ENCODE measurements at places on chromosomes 2 and 18. TPM values are rescaled to one million over a fixed set of nuclear protein-coding genes. Genes with fewer than 3 reads are reported as not detected.

GRCh38 chr2:172253190-172254052, 150.7 kb upstream of the DLX2 start:
- no peak for DNase-seq
- H3K4me3 ChIP-seq, result no peak overlapping the region
- H3K36me3 ChIP-seq, result no peaks in the 10 kb centered on the region
- no peaks in the 10 kb centered on the region for H3K27me3 ChIP-seq
- peaks cover 7% of the 10 kb centered on the region for H3K4me1 ChIP-seq

GRCh38 chr18:55365342-55365741, 222.7 kb downstream of the TCF4 start:
- peaks cover 24% of the 10 kb centered on the region for H3K4me1 ChIP-seq
- DNase-seq, result no peak
- no peak overlapping the region for H3K27ac ChIP-seq
- no peaks in the 10 kb centered on the region for H3K36me3 ChIP-seq
- H3K27me3 ChIP-seq, result no peaks in the 10 kb centered on the region

Gene CCDC148
- total RNA-seq, result not detected

- no peaks in the 10 kb centered on the region for H3K27me3 ChIP-seq
- H3K27ac ChIP-seq, result no peak overlapping the region
Measured at GRCh38 chr2:200732866-200733265, 78.8 kb upstream of the BZW1 start.

Gene TNFRSF11A
- 1.2 TPM for total RNA-seq

Gene TBR1
- 0.15 TPM for total RNA-seq

GRCh38 chr2:112433932-112434730, 686 bp upstream of the RGPD8 start:
- no peak overlapping the region for H3K4me3 ChIP-seq
- DNase-seq, result no peak
- H3K27ac ChIP-seq, result no peak overlapping the region
- H3K27me3 ChIP-seq, result no peaks in the 10 kb centered on the region

DNA sequence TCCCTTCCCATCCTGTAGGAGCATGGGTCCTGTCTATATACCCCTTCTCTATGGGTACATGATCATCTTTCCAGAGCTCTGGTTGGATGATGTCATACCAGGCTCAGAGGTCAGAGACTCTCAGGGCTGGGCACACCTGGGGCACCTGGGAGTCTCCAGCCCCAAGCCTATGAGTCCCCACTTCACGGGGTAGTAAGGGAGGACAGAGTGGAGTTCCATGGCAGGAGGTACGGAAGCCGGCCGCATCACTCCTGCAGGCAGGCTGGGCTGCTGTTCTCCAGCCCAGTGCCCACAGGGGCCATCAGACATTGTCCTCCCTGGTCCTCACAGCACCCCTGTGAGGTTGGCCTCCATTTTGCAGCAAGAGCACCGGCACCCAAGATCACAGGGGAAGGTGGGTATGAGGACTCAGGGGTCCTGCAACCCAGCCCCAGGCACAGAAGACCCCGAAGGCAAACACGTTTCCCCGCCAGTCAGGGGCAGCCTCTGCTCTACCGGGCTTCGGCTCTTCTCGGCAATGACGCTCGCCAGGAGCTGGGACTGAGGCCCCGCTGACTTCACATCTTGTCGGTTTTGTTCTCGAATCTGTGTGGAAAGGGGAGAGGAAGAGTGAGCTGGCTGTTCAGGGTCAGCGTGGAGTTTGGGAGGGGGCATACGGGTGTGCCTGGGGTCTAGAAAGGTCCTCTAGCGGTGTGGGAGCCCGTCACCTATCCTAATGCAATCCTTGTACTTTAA, 91.5 kb downstream of the ADD2 start:
- H3K4me1 ChIP-seq, result no peaks in the 10 kb centered on the region
- H3K4me3 ChIP-seq, result no peak overlapping the region
- DNase-seq, result no peak
- no peaks in the 10 kb centered on the region for H3K36me3 ChIP-seq
- no peaks in the 10 kb centered on the region for H3K27me3 ChIP-seq
- H3K27ac ChIP-seq, result no peak overlapping the region

DNA sequence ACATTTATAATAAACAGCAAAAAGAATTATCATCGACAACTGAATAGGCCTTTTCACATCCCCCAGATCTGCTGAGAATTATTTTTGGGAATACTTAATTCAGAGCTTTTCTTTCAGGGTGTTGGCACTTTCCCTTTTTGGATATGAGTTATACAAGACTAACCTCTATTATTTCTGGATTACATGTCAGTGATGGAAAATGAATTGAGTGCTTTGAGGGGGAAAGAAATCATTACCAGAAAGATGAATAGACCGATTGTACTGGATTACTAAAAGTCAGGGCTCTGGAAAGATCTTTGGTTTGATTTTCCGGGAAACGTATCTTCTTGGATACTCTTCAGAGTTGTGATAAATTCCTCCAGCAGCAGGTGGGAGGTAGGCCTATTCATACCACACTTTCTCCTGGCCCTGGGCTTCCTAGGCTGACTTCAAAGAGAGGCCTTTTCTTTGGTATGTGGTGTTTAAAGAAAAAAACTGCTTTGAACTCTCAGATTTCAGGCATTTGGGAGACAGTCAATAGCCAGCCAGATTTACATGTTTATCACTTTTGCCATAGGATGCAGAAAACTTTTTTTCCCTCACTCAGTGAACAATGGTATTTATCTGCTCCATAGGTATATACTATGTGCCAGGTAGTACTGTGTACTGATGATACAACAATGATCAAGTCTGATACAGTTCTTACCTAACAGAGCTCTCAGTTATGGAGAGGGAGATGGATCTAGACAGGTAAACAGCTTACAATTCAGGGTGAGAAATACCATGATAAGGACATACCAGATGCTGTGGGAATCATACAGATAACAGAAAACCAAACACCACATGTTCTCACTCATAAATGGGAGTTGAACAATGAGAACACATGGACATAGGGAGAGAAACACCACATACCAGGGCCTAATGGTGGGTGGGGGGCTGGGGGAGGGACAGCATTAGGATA, 63.3 kb upstream of the ACTR3 start:
- DNase-seq, result no peak
- H3K27ac ChIP-seq, result no peak overlapping the region
- H3K27me3 ChIP-seq, result no peaks in the 10 kb centered on the region
- no peak overlapping the region for H3K4me3 ChIP-seq
- H3K4me1 ChIP-seq, result peaks cover 4% of the 10 kb centered on the region

Gene HS6ST1
- 5.9 TPM for total RNA-seq

Gene ZNG1B
- total RNA-seq, result 58.4 TPM

Data from Karpas-422 (cell line).